Vagina (tissue), 2 donors: ENCODE measurements at places on chromosomes 1 and 21.

DNA sequence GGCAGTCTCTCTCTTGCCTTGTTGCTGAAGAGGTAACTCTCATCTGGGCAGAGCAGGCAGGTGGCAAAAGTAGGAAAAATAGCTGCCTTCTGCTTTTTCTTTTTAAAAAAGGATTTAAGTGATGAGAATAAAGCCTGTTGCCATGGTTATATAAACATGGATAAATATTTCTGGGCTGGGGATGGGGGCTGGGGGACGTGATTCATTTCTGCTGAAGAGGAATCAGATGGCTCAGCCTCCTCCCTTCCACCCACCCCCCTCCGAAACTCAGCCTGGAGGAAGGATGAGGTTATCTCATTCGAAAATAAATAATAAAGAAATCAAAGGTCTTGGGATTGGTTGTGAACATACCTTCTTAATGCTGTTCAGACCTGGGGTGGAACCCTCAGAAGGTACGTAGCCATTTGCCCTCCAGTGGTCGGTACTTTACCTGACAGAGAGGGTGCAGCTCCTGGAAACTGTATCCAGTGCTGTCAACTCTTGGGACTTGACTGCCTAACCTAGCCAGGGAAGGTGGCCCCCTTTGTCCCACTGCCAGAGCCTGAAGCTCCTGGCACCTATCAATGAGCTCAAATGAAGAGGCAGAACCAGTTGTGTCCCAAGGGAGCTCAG, 3.8 kb upstream of the INKA2 start:
- peak; percentile 64 for DNase-seq

DNA sequence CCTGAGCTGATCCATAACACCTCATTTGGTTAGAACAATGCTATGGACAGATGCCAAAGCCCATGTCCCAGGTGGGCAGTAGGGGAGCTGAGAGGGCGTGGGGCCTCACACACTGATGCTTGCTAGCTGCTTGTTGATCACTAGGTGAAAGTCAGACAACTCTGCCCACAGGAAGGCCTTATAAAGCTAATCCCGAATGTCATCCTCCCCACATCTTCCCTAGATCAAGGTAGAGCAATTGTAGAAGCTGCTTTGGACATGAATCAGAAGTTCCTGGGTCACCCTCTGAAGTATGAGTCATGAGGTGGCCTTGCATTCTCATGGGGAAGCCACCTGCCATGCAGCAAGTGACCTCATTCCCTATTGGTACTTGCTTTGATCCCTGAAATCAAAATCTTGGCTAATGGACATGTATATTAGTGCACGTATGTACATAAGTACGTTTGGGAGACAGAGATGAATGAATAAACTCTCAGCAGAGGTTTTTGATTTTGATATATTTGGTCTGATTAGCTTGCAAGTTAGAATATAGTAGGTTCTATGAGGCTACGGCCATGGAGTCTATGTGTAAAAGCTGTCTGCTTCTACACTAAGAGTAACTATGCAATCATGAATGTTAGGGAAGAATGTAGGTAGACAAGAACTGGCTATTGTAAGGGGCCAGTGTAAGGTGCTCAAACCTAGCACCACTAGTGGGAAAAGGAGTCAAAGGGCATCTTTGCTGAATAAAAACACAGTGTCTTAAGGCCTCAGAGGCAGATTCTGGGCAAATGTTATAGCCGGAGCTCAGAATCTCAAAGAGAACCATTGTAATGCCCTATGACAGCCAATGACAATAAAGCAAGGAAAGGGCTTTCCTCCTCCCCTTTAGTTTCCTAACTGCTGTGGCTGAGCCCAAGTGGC, 52.6 kb downstream of the ABCA4 start:
- DNase-seq, result no peak

- no peak for DNase-seq
These were observed 7.1 kb downstream of the CHRNB2 start for GRCh38 chr1:154574716-154575115.

DNA sequence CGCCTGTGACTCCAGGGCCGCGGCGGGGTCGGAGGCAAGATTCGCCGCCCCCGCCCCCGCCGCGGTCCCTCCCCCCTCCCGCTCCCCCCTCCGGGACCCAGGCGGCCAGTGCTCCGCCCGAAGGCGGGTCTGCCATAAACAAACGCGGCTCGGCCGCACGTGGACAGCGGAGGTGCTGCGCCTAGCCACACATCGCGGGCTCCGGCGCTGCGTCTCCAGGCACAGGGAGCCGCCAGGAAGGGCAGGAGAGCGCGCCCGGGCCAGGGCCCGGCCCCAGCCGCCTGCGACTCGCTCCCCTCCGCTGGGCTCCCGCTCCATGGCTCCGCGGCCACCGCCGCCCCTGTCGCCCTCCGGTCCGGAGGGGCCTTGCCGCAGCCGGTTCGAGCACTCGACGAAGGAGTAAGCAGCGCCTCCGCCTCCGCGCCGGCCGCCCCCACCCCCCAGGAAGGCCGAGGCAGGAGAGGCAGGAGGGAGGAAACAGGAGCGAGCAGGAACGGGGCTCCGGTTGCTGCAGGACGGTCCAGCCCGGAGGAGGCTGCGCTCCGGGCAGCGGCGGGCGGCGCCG, at the start of gene SIM2:
TSS of gene SIM2 (plus strand) at position 135 of the 565 bp plus-strand sequence. CDS start 632 bp downstream, outside the sequence.
- DNase-seq, result no peak

DNA sequence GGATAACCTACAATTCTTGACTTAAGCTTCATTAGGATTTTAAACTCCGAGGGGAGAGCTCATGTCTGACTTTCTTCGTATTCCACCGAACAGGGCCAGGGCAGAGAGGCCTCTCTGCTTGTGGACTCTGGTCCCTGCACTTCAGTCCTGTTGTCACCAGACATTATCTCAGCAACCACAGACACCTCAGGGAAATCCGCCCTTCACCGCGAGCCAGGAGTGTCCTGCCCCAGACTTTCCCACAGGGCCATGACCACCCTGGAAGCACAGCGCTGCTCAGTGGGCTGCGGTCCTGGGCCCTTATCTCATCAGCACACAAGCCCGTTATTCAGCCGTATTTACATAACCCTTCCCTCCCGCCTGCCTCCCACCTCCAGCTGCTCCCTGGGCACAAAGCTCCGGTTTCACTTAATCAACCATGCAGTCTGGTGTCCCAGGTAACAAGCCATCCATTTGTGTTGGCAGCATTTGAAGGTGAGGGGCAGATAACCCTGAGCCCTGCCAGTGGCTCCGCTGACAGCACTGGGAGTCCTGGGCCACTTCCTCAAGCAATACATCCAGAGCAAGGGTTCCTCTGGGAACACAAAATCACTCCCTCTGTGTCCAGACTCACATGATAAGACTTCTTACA, 122.8 kb upstream of the RAB4A start:
- no peak for DNase-seq

- DNase-seq, result no peak
These were observed 43.2 kb upstream of the VAMP3 start for GRCh38 chr1:7727809-7728471.

DNA sequence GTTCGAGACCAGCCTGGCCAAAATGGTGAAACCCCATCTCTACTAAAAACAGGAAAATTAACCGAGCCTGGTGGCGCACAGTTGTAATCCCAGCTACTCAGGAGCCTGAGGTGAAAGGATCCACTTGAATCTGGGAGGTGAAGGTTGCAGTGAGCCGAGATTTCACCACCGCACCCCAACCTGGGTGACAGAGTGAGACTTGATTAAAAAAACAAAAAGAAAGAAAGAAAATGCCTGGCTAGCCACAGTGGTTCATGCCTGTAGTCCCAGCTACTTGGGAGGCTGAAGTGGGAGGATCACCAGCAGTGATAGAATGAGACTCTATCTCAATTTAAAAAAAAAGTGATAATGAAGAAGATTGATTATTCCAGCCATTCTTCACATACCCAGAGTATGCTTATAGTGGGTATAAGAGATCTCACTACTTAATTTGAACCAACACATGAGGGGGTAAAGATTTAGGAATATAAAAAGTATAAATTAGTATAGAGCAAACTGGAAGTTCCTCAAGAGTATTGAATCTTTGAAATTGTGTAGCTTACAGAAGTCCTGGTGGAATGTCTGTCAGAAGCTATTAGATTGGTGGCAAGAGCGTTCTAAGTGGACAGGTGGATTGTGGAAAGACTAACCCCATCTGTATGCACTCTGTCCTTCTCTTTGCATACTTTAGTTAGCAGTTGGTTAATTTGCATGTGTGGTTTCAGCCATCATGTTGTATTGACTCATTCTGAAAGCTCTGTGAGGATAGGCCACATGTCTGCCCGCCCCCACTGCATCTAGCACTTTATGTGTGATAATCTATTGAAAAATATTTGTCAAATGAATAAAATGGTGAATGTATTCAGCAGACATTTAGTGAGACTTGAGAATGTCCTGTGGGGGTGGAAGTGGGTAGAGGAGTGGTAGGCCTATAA, 25.0 kb downstream of the RLF start:
- DNase-seq, result no peak

DNA sequence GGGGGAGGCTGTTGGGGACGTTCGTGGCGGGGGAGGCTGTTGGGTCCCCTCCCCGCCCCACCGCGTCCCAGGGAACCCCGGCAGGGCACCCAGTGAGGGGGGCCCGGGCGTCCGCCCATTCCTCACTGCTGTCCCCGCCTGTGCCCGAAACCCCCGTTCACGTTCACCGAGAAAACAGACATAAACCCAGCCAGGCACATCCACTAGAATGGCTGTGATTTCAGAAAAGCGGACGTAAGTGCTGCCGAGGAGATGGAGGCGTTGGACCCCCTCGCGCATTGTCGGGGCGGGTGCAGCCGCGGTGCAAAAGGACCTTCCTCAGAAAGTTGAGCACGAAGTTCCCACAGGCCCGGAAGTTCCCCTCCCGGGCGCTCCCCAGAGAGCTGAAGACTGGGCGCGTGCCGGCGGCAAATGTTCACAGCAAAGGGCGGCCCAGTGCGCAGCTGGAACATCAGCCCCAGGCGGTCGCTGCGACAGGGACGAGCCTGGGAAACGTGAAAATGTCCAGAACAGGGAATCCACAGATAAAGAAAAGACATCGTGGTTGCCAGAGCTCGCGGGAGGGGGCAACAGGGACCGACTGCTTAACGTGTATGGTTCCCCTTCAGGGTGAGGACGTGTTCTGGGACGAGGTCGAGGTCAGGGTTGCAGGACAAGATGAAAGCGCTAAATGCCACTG, 18.5 kb upstream of the SAMD11 start:
- DNase-seq, result peak; percentile 84

- DNase-seq, result no peak
These were observed 40.6 kb downstream of the DRAM2 start for GRCh38 chr1:111099289-111099688.

- DNase-seq, result no peak
These were observed 27.4 kb upstream of the AVPR1B start for GRCh38 chr1:206144605-206145004.

DNA sequence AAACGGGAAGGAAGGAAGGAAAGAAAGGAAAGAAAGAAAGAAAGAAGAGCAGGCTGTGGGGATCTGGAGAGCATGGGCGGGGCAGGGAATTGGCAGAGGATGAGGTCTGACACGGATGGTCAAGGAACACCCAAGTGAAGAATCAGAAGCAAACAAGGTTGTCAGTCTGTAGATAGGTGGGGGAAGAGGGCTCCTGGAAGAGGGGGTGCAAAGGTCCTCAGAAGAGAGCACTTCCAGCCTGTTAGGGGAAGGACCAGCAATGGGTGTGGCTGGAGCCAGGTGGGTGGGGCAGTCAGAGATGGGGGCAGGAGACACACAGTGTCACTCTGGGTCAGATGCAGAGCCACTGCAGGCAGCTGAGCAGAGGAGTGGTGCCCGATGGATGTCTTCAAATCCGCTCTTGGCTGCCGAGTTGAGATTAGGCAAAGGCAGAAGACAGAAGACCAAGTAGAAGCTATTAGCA, 11.0 kb upstream of the PLA2G2C start:
- no peak for DNase-seq

GRCh38 chr1:67646145-67647035, 38.6 kb upstream of the GADD45A start:
- no peak for DNase-seq

DNA sequence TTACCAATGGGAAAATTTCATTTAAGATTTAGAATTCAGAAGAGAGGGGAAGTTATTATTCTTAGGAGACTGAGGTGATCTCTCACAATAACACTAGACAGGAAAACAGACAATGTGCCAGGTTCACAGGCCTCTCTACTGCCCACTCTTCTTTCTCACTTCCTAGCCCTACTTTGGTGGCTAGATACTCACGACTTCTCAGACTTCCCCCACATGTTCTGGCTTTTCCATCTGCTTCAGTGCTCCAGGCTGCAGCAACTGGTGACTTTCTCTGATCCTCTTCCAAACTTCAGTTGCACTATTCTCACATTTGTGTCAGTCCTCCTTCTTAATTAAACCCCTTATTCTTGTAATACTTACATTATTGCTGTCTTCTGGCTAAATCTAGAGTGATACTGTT, 208.7 kb upstream of the KCTD3 start:
- DNase-seq, result no peak

DNA sequence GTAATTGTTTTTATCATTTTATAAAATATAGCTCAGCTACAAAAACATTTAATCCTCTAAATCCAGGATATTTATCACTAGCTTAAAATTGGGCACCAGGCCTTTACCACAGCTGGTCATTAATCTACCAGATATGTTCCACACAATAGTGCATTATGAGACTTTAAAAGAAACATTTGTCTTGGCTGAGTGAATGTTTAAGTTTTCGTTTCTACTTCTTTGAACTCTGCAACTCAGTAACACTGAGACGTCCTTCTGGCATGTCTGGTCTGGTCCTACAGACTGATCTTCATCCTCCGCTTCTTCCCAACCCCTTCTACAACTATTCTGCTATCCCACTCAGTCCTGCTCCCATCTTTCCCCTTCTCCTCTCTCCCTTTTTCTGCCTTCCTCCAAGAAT, 296.2 kb downstream of the NEGR1 start:
- DNase-seq, result no peak

DNA sequence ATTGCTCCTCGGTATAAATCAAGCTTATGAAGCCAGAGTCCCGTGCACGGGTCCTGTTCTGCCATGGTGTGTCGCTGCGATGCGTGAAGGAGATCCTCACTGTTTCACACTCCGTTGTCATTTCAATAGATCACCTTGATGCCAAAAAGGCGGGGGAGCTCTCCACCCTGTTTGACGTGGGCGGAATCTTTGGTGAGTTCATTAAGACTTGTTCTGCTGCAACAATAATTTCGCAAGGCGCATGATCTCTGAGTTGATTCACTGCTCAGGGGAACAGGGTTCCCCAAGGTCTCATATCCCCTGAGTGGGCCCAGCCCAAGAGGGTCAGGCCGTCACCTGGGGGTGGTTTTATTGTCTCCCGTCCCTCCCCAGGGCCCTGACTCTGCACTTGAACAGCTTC, 50.0 kb downstream of the SLC37A1 start:
- DNase-seq, result no peak

DNA sequence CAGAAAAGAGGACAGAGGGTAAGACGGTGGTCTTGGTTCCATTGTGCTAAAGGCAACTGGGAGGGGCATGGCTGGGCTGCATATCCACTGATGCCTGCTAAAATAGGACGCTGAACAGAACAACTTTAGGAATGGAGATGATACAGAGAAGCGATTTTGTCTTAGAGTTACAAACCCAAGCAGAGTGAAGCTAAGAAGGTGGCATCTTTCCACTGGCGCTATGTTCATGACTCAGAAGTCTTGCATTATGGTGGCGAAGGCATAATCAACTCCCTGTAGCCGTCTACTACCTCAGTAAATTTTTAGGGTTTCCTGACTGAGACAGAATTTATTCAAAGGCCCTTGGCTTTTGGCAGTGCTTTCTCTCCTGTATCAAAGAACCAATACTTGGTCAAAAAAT, 57.3 kb downstream of the MEF2D start:
- DNase-seq, result no peak

GRCh38 chr1:202135221-202135721, 9.3 kb downstream of the ARL8A start:
- DNase-seq, result no peak
